ENCODE measurements at places on chromosomes 5 and 9. TPM values are rescaled to one million over a fixed set of nuclear protein-coding genes. Genes with fewer than 3 reads are reported as not detected.

The PWWP2A gene
- 14.2 TPM for total RNA-seq

The C5orf46 gene
- total RNA-seq, result 59.9 TPM

The HAND1 gene
- not detected for total RNA-seq

The CARD6 gene
- total RNA-seq, result 1.3 TPM

The PCDHGA5 gene
- total RNA-seq, result 0.98 TPM

The REEP2 gene
- total RNA-seq, result 2.5 TPM

The LECT2 gene
- total RNA-seq, result not detected

The FIBCD1 gene
- 8.9 TPM for total RNA-seq

The ARHGAP26 gene
- 6.2 TPM for total RNA-seq

The CARTPT gene
- total RNA-seq, result not detected

The RASGRF2 gene
- not detected for total RNA-seq

The DBN1 gene
- 127 TPM for total RNA-seq

The BTF3 gene
- 291 TPM for total RNA-seq

The HRH2 gene
- not detected for total RNA-seq

GRCh38 chr5:72184408-72184807 lies 77.1 kb downstream of the MAP1B start:
- DNase-seq, result no peak

DNA sequence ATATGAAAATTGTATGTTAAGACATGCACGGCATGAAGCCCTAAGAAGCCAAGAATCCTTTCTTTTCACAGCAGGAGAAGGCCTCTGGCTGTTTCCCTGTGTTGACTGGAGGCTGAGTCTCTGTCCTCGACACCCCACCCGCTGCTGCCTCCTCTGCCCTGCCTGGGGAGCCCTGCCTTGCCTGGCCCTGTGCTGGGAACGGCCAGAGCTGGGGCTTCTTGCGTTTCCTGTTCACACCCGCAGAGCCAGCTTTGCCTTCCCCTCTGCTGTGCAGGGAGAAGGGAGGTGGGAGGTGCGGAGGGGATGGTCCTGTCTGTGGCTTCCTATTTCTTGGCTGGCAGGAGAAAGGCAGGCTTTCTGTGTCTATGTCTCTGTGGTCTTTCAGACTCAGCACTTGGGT lies 6.9 kb upstream of the GMCL2 start:
- no peak for DNase-seq

DNA sequence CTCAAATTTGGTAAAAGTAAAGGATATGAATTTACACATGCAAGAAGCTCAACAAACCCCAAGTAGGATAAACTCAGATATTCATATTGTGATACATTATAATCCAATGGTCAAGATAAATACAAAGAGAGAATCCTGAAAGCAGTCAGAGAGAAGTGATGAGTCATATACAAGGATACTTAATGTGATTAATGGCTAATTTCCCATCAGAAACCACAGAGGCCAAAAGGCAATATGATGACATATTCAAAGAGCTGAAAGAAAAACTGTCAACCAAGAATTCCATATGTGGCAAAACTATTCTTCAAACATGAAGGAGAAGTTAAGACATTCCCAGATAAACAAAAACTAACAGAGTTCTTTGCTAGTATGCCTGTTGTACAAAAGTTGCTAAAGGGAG lies 19.5 kb upstream of the IRF1 start:
- DNase-seq, result peak; percentile 62

GRCh38 chr9:14307989-14308852 lies 5.7 kb downstream of the NFIB start:
- no peak for DNase-seq

- no peak for DNase-seq
Measured at GRCh38 chr9:93620881-93621820, 44.8 kb downstream of the PHF2 start.

DNA sequence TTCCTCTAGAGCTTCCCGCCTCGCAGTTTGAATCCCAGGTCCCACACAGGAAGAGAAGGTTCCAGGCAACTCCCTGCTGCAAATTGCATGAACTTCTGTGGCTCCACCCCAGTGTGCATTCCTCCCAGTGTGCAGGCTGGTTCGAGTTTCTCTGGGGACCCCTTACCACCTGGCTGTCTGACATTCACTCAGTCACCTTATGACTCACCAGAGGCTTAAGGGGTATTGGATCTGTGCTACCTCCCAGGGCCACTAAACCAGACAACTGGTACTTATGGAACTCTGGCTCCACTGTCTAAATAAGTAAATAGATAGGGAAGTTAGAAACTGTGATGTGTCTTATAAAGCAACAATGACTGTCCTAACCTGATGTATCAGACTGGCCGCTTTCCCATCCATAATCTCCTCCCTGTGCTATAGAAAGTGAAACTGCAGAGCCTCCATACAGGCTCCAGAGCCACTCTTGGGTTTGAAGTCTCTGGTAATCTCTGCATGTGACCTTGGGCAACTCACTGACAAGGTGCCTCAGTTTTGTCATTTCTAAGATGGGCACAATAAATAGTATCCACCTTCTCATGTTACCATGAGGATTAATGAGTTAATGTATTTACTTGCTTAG lies 720.6 kb downstream of the SEMA5A start:
- DNase-seq, result peak; percentile 72

- peak; percentile 20 for DNase-seq
Measured at GRCh38 chr5:102975457-102976182, 144.3 kb downstream of the GIN1 start.

DNA sequence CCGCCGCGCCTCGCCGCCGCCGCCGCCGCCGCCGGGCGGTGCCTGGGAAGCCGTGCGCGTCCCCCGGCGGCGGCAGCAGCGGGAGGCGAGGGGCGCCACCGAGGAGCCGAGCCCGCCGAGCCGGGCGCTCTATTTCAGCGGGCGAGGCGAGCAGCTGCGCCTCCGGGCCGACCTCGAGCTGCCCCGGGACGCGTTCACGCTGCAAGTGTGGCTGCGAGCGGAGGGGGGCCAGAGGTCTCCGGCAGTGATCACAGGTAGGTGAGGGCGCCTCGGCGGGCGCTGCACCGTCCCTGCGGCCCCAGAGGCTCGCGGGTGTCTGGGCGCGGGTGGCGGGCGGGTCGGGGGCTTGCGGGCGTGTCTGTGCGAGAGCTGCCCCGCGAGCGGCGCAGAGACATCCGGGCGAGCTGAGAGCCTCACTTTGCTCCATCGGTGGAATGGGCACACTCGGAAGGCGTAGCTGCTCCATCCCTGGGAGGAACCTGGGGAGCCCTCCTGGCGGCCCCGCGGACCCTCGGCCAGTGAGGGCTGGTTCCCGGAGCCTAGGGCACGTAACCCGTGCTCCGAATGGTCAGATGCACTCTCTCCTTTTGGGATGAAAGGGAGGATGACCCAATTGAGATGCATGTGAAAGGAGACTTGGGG lies 864 bp downstream of the PAPPA start:
- no peak for DNase-seq

GRCh38 chr5:10793785-10794184 lies 32.8 kb upstream of the DAP start:
- no peak for DNase-seq

DNA sequence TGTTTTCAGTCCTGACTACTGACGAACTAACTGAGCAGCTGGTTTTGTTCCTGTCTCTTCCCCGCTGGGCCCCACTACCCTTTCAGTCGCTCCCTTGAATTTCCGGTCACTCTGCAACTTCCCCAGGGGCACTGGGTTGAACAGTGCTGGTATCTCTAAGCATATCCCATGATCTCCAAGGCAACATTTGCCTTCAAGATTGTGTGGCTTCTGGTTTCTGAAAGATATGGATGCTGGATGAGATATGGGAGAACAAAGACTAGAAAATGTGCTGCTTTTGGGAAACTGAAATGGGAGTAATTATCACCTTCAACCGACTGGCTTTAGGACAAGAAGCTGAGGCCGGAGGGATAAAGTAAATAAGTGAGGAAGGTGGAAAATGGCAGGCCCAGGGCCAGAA lies 258.2 kb upstream of the PIK3R1 start:
- no peak for DNase-seq

- DNase-seq, result peak; percentile 78
Measured at GRCh38 chr9:109307380-109308240, 13.2 kb downstream of the EPB41L4B start.

GRCh38 chr5:32625547-32625946 lies 40.2 kb downstream of the SUB1 start:
- no peak for DNase-seq

DNA sequence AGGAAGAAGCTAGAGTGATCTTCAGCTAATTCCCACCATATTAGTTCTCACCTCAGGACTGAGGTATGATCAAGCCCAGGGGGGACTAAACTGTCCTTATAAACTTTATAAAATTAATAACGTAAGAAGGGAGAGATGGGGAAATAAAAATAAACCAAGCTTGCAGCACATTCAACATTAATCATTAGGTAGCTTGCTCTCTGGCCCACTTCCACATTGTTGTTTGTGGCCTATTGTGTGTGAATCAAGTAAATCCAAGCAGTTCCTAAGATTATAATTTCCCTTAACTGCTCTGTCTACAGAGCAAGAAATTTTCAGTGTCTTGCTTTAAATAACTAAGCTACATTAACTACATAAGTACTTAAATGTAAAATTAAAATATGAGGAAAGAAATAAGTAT lies 131.3 kb upstream of the ABCA1 start:
- peak; percentile 26 for DNase-seq

- DNase-seq, result peak; percentile 96
Measured at GRCh38 chr5:36502608-36503007, 103.8 kb upstream of the SLC1A3 start.

DNA sequence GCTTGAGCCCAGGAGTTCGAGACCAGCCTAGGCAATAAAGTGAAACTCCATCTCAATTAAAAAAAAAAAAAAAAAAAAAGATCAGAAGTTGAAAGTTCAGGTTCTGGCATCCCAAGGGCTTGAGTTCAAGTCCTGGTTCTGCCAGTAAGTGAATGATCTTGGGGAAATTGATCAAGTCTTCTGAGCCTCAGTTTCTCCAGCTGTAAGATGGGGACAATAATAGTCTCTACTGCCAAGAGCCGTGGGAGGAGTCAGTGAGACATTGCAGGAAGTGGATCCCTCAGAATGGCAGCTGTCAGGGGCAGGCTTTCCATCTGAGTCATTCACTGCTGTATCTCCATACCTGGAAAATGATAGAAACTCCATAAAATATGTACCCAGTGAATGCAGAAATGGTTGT lies 37.8 kb upstream of the FUBP3 start:
- DNase-seq, result peak; percentile 15

- DNase-seq, result no peak
Measured at GRCh38 chr5:126355940-126356339, 67.3 kb upstream of the GRAMD2B start.

All from PC-3 (cell line).